D721Med (cell line): ENCODE measurements at places on chromosomes 11 and 22.

GRCh38 chr22:35688913-35689675 lies 28.6 kb upstream of the APOL5 start:
- DNase-seq = no peak

DNA sequence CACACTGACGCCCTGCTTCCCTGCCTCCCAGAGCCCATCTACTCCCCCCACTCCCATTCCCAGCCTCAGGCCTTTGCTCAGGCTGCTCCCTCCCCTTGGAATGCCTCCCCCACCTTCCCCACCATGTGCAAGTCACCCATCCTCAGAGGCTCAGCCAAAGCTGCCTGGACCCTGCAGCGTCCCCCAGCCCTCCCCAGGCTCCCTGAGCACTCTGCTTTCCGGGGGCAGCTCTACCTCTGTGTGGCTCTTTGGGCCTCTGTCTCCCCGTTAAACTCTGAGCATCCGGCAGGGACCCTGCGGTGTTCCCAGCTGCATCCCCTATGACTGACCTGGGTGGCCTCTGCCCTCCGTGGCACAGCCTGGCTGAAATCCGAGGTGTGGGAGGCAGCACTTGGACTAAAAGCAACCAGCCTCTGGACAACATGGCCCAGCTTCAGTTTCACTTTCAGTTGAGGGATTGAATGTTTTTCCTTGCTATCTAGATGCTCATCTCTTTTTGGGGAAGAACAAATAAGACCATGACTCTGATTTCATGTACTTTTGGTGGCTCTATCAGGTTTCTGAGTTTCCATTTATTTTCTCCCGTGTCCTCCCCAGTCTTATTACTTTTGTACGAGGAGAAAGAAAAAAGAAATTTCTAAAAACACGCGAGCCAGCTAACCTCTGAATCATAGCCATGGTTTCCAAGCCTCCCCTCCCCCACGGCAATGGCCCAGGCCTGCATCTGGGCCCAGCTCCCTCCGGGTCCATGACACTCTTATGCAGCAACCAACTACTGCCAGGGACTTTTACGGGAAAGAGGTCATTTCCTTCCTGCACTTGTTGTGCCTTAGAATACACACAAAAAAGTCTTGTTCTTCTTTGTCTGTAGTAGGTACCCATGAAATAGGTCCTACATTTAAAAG lies 3.8 kb downstream of the APOL3 start:
- no peak for DNase-seq

DNA sequence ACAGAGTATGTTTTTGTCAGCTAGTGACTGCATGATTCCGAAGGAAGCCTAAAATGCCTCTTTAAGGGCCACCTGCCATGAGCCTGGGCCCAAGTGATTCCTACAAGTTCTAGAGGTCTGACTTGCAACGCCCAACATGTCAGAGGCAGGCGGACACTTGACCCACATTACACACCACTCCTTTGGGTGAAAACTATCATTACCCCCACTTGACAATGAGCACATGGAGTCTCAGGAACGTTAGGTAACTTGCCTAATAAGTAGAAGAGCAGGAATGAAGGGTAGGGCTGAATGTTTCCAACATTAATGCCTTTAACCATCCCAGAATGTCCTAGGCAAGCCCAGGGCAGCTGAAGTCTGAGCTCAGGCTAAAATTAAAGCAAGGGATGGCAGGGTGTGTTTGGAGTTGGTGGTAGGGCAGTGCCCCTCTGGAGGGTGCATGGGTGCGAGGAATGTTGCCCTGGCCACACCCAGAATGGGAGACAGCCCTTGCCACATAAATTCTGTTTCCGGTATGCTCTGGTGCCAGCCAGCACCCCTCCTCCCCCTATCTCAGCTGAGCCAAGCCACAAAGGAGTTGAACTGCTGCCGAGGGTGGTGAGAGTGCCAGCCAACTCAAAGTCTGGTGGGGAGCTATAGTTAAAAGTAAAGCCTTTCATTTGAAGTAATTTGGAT lies 2.5 kb downstream of the PLAAT2 start:
- DNase-seq = no peak

DNA sequence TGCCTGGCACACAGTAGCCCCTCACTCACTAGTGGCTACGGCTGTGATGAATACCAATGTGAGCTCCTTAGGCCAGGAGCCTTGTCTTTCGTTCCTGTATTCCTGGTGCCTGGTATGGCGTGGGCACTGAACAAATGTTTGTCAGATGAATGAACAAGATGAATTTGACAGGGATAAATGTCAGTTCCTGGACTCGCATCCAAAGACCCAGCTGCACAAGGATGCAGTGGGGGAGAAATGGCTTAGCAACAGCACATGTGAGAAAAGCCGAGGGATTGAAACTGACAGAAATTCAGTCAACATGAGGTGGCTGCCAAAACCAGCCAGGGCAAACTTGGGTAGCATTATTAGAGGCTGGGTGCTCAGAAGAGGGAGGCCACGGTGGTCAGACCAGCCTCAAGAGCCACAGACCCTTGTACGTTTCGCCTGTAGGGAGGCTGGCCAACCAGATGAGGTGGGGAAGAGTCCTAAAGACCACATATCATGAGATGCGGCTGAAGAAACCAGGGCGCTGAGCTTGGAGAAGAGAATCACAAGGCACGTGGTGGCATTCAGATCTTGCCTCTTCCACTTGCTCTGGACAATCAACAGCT lies 7.7 kb upstream of the SLC22A8 start:
- no peak for DNase-seq

GRCh38 chr11:2297623-2298030 lies 4.1 kb downstream of the C11orf21 start:
- DNase-seq = no peak

DNA sequence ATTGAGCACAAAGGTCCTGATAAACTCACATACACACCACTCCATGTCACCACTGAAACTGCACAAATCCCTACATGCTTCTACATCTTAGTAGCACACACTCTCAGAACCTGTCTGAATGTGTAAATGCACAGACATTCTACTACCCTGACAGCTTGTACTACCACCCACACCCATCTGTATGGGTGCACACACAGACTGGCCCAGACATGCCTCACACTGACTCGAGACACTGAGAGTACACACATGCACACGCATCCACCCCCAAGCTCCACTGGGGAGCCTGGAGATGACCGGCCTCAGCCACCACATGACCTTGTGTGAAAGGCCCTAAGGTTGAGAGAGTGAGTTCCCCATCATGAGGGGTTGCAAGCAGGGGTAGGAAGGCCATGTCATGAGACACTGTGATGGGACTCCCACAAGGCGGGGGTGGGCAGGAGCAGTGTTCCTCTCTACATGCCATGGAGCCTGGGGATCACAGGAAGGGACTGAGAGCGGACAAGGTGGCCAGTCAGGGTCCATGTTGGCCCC lies 28.1 kb downstream of the ARAP1 start:
- DNase-seq = no peak
